ENCODE measurements at places on chromosomes 13 and 19.

GRCh38 chr19:40705950-40706619 lies 10.6 kb downstream of the COQ8B start:
- no peak for DNase-seq

DNA sequence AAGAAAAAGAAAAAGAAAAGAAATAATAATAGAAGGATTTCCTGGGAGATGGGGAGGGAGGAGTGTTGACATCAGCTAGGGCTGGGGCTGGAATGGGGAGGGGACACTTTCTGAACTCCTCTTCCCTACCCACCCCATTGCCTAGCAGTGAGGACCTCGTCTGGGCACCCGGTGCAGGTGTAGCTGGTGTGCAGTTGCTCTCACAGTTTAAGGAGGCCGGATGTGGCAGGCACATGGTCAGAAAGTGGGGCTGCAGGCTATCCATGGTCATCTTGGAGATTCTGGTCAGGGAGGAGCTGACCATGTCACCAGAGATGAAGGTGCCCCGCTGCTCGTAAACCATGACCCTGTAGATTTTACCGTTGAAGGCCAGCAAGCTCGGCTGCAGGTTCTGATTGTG lies 8.5 kb upstream of the TUBB4A start:
- no peak for DNase-seq

GRCh38 chr13:40769970-40770369 lies 1.0 kb downstream of the MRPS31 start:
- no peak for DNase-seq

DNA sequence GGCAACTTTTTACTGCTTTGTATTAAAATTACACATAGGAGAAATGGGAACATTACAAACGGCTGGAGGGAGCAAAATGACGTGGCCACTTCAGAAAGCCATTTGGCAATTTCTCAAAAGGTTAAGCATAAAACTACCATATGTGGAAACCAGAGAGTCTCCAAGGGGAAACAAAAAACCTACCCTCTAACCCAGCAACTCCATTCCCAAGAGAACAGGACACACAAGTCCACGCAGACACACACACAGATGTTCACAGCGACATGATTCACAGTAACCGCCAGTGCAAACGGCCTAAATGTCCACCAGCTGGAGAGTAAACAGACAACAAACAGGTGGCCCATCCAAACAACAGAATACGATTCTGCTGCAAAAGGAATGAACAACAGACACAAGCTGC lies 37.2 kb downstream of the STK24 start:
- DNase-seq, result no peak

DNA sequence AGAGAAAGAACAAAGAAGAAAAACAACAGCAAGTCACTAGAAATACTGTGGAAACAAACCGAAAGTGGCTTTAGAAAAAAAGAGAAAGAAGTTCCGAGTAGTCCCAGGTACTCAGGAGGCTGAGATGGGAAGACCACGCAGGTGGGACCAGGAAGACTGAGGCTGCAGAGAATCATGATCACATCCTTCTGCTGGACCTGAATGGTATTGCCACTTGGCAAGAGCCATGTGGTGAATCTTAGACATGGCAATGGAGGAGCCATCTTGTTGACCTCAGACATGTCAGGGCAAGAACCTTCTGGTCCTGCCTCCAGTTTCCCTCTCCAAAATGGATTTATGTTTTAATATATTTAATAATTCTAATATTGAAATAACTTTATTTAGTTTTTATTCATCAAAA lies 37.4 kb upstream of the ZNF724 start:
- DNase-seq, result no peak

DNA sequence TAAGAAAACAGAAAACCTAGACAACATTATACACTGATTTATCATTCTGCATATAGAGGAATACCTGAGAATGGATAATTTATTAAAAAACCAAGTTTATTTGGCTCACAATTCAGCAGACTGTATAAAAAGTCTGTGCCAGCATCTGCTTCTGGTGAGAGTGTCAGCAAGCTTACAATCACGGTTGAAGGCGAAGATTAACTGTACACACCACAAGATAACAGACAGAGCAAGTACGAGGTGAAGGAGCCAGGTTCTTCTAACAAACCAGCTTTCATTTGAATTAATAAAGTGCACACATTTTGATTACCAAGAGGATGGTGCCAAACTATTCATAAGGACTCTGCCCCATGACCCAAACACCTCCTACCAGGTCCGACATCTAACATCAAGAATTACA lies 28.8 kb downstream of the ZNF91 start:
- DNase-seq, result no peak

GRCh38 chr19:21505459-21506451 lies at the start of gene ZNF429:
ZNF429 (plus strand) TSS chr19:21505602; CDS start chr19:21505772, 170 bp downstream.
- DNase-seq, result peak; percentile 96

DNA sequence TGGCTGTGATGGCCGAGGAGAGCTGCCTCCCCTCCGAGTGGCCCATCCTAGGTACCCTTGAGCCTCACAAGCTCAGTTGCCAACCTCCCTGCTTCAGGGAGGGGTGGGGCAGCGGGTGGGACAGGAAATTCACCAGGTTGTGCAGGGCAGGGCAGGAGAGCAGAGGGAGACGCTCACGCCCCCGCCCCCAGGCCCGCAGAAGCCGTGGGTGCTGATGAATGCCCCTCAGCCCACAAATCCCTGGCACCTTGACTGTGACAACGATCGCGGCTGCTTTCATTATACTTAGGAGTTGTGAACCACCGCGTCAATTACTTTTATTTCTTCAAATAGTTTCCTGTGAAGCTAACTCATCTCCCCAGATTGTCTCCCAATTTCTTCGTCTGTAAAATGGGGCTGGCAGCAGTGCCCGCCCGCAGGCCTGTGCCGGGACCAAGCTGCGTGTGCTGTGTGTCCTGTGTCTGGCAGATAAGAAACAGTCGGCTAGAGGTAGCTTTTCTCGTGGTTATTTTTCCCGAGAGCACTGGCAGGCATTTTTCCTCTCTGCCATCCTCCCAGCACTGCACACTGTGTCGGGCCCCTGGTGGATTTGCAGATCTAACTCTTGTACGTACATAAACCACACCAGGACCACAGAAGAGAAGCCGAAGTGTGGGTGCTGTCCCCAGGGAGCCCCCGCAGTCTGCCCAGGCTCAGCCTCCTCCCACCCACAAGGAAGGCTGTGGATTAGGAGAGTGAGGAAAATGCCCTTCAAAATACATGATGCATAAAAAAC lies 7.9 kb upstream of the RASA3 start:
- DNase-seq, result no peak

DNA sequence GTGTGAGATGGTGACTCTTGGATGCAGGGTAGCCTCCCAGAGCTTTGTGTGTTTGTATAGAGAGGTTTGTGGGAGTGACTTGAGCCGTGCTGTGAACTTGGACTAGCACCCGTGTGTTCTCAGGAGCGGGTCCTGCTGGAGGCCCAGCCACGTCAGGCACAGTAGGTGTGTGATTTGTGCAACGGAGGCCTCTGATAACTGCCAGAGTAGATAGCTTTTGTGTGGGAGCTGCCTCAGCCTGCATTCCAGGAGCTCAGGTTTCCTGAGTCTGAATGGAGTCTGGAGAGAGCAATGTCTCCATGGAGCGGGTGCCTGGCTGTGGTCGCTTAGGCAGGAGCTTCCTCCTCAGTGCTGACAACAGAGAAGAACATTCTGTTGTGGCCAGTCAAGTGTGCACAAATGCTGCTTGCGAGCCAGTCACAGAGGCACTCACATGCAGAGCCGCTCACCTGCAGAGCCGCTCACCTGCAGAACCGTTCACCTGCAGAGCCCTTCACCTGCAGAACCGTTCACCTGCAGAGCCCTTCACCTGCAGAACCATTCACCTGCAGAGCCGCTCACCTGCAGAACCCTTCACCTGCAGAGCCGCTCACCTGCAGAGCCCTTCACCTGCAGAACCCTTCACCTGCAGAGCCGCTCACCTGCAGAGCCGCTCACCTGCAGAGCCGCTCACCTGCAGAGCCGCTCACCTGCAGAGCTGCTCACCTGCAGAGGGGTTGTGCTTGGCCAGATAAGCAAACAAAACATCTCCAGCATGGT lies 32.6 kb downstream of the TFDP1 start:
- no peak for DNase-seq

DNA sequence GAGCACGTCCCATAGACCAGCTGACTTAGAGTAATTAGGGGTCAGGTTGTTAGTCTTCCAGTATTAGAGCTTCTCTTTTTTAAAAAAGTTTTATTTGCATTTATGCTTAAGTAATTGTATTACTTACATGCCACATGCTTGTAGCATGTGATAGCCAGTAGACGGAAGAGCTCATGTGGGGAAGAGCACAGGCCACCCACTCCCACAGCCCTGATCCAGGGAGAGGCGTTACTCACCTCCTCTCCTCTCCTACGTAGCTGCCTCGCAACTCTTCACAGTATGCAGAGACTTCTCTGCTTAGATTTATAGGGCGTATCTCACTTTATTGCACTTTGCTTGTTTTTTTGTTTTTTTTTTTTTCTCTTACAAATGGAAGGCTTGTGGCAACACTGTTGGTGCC lies 95.3 kb upstream of the TEX29 start:
- DNase-seq, result no peak

- DNase-seq, result no peak
Measured at GRCh38 chr13:49000247-49000646, 24.5 kb downstream of the FNDC3A start.

DNA sequence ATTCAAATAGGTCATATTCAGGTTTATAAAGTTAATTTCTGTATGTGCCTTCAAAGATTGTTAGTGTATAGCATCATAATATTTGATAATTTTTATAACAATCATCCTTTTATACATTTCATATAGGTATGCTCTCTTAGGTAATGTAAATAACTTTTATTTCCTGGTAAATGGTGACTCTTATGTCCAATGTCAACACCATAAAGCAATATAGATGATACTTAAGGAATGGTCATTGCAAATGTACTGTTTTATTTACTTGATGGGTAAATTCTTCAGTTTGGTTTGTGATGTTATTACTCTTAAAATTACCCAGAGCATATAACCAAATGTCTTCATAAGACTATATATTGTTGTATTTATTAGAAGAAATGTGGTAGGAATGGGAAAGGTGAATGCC lies 928.7 kb downstream of the PCDH9 start:
- no peak for DNase-seq

DNA sequence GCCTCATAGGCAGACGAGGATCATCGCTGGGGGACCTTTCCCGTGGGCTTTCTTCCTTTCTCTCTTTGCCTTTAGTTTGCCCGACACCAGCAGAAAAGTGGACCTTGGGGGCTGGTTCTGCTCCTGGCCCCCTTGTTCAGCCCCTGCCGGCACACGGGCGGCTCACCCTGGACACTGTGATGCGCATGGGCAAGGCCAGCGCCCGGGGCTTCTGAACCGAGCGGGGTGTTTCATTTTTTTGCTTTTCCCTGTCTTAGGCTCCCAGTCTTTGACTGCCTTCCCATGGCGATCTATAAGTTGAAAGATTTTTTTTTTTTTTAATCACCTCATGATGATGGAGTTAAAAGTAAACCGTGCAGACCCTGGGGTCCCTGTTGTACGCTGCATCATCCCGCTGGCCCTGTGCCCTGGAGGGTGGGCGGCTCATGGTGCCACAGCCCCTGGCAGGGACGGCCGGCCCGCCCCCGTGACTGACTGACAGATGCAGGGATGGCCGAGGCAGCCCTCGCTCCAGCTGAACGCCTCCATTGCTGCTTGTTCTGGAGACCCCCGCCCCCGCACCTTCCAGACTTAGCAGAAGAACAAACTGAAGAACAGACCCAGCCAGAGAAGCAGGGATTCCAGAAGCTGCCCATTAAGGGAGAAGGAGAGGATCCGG lies 9.6 kb downstream of the TSSK6 start:
- no peak for DNase-seq

- DNase-seq, result no peak
Measured at GRCh38 chr19:48676887-48677286, 4.1 kb upstream of the NTN5 start.

GRCh38 chr19:13082192-13083007 lies 20.3 kb downstream of the LYL1 start:
- DNase-seq, result peak; percentile 36

DNA sequence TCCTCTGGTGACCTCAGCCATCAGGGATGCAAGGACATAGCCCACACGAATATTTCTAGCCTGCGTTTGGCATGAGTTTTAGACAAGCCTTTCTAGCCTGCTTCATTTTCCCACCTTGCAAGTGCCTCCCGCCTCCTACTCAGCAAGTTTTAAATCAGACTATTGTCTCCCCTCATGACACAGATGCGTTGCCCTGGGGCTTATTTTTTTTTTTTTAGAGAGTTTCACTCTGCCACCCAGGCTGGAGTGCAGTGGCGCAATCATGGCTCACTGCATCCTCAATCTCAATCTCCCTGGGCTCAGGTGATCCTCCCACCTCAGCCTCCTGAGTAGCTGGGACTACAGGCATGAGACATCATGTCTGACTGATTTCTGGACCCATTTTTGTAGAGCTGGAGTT lies 14.6 kb downstream of the GJB2 start:
- no peak for DNase-seq

DNA sequence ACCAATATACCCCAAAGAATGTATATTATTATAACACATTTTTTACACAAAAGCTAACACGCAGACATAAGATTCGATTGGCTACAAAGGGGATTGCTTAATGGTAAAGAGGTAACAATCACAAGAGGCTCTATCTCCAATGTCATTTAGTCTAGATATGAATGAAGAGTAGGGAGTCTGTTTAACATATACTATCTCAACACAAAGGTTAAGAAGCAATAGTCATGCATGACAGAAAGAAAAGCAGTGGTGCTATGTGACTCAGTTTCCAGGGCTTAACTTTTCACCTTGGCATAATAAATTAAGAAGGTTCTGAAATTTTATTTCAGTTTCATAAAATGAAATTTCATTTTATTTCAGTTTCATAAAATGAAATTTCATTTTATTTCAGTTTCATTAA lies 33.3 kb downstream of the UFM1 start:
- DNase-seq, result no peak

DNA sequence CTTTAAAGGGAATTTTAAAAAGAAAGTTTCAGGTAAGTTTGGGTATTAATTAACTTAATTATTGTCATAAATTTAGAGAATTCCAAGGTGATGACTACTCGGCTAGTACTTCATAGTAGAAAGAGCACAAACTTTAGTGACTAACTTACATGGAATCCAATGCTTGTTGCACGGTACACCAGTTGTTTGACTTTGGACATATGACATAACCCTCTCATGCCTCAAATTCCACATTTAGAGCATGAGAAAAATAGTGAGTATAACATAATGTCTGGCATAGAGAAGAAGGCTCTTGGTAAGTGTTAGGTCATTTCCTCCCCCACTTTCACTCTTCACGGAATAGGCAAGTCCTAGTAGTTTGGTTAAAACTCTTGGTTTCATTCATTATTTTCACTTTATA lies 1249.4 kb upstream of the SLC10A2 start:
- no peak for DNase-seq

- DNase-seq, result no peak
Measured at GRCh38 chr19:31749231-31749630, 400.0 kb upstream of the TSHZ3 start.

- no peak for DNase-seq
Measured at GRCh38 chr13:20192836-20193161, at the start of gene GJB2. GJB2 (minus strand) TSS chr13:20192938; CDS start chr13:20189581, 3,357 bp downstream.

GRCh38 chr19:49691243-49692146 lies 579 bp downstream of the CPT1C start:
- peak; percentile 88 for DNase-seq

DNA sequence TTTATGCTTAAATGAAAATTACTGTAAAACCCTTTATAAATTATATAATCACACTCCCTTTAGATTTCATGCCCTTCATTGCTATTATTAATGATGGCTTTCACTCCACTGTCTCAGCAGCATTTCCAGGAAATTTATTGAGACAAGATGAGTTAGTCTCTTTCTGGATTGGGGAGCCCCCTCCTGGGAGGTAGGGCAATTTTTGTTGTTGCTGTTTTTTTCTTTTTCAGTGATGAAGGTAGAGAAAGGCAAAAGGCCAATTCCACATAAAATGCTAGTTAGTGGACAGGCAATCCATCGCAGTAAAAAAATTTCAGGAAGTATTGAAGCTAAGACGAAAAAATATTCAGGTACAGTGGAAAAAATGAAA lies 80.2 kb downstream of the TEX26 start:
- peak; percentile 71 for DNase-seq
